Central memory CD8-positive, alpha-beta T cell (primary cell): ENCODE measurements at places on chromosomes 2 and 18.
A peak's percentile ranks its signal among the peaks of the same experiment; 100 is the strongest.

DNA sequence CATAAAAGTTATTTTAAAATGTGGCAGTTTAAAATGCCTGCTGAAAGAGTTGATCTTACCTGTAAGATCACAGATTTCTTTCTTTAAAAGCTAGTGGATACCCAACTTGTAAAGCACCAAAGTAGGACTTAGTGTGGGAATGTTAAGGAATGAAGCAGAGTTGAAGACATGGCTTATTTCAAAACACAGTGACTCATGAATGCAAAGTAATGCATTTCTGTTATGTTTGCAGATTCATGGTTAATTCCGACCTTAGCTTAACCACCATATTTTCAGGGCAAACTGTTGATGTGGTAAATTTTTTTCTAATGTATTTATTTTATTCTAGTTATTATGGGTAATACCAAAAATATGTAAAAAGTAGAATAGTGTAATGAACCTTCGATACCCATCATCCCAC lies 206.8 kb upstream of the FOSL2 start:
- no peak for DNase-seq

GRCh38 chr2:218885981-218886947 lies 5.6 kb downstream of the WNT10A start:
- DNase-seq, result no peak

GRCh38 chr2:33435518-33435917 lies 40.9 kb upstream of the RASGRP3 start:
- no peak for DNase-seq

DNA sequence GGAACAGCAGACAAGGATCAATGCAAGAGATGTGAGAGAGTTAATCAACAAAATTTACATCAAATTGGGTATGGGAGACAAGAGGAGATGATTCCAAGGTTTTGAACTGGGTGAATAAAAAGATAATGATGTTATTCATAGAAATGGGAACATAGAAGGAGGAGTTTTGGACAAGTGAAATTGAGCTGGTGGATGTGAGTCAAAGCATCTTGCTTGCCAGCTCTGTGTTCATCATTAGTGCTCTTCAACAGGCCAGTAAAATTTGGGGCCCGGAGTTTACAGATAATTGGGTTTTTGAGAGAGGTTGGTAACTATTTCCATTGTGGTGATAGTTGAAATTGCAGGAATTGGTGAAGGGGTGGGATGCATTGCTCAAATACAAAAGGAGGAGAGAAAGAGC lies 69.9 kb upstream of the CAVIN2 start:
- no peak for DNase-seq

DNA sequence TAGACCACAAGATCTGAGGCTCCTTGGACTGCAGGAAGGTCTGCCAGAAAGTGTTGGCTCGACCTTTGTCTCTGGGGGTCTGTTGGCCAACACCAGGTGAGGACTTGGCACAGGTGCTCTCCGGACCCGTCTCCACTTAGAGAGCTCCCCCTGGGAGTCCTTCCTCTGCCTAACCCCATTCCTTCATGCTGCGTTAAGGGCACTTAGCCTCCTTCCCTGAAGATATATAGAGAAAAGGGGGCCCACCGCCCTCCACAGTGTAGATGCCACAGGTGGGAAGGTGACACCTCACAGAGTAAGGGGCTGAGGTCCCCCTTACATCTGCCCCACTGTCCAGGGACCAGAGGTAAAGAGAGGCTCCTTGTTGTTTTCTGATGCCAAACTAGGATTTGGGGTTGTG lies 8.2 kb downstream of the IGFBP5 start:
- no peak for DNase-seq

- DNase-seq, result no peak
Observed at GRCh38 chr2:68806511-68807109, 64.6 kb downstream of the BMP10 start.

GRCh38 chr2:29115797-29116781 lies 874 bp downstream of the CLIP4 start:
- peak; percentile 60 for DNase-seq

DNA sequence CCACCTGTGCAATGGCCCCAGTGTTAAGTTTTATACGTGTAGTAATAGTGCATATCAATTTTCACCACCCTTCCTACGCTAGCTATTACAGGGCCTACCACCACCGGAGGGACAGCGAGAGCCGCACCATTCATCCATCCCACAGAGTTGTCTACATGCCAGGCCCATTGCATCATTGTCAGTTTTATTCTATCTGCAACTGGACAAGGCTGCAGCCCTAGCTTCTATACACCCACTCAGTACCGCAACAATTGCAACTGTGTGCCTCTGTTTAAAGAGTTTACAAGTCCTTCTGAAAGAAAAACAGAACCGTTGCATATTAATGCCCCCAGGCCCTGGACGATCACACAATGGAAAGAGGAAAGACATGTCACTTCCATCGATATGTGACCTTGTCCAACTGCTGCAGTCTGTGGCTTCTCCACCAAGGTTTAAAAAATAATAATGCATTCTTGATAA lies 58.6 kb downstream of the ZEB2 start:
- DNase-seq, result no peak

DNA sequence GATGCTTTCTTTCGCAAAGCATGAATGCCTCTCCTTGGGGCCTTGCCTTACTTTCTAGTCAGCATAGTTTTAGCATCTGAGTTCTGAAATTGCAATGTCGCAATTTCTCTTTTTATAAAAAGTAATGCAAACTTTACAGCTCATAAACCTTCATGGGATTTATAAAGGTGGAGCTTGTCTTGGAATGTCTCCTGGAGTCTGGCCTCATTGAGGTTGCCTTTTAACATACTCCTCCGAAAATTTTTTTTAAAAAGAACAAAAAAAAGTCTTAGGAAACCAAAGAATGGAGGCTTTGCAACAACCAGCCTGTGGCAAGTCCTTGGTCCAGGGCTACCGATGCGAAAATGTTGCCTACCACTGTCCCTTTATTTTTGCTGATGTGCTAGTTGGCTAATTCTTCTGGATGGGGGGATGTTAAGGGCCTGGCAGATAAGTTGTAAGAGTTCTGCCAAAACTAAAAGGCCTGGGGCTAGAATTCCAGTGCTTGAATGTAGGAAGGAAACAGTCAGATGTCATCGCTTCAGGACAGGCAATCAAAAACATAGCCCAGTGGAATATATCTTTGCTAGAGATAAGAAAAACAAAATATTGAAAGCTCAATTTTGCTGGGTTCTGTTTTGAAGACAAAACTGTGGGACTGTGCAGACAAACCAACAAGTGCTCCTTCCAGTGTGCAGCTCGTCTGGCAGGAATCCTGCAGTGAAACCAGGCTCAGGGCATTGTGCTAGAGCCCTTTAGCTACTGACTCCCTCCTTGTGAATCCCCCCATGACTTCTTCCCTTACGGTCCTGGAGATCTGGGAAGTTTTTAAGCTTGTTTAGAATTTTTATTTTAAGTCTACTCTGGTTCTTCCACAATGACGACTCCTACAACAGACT lies 213.0 kb downstream of the PIEZO2 start:
- no peak for DNase-seq
